HFF-Myc (cell line): ENCODE measurements at places on chromosomes 4 and X.

DNA sequence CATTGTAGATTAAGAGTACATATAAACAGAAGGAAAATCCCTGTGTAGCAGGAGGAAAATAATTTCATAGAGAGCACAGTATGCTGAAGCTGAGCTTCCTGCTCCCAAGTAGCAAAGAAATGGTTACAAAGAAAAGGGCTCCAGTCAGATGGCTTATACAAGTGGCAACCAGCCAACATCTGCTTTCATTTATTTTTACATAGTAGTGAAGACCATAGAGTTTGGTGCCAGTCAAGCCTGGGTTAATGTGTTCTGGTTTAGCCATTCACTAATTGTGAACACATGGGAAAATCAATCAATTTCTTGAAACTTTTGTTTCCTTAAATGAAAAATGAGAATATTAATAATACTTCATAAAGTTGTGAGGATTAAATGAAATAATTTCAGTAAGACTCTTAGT, 111.3 kb upstream of the ELOVL6 start:
- DNase-seq = peak; percentile 85

DNA sequence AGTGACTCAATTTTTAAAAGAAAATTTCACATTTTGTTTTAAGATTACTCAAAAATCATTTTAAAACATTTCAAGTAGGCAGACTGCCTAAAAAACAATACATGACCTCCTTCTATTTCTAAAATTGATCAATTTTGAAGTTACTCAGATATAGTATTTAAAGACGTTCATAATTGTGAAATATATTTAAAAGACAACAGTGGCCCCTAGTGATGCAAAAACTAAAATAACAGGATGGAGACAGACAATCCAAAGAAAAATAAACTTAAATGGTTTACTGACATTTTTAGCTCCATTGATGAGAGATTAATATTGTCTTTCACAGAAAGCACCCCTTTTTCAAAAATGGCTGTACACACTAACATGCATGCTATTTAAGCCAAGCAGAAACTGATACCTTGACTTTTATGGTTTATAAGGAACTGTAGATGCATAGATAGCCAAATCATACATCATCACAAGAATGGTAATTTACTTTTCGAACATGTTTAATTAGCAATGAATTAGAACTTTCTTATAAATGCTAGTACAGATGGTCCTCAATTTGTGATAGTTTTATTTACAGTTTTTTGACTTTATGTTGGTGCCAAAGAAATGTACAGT, 69.8 kb upstream of the FAT4 start:
- DNase-seq = no peak

DNA sequence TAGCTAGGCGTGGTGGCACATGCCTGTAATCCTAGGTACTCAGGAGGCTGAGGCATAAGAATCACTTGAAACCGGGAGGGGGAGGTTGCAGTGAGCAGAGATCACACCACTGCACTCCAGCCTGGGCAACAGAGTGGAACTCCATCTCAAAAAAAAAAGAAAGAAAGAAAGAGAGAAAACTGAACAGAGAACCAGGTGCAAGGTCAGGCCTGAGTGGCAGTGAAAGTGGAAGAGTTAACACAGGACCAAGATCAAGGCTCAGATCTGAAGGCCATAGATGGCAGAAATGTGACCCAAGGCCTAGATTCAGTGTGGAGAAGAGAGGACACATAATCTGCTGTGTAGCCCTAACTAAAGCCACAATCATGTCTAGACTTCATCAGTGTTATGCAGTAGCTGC, 4.9 kb upstream of the ZNF630 start:
- DNase-seq = no peak

GRCh38 chr4:30073011-30073710, 647.0 kb upstream of the PCDH7 start:
- DNase-seq = no peak

DNA sequence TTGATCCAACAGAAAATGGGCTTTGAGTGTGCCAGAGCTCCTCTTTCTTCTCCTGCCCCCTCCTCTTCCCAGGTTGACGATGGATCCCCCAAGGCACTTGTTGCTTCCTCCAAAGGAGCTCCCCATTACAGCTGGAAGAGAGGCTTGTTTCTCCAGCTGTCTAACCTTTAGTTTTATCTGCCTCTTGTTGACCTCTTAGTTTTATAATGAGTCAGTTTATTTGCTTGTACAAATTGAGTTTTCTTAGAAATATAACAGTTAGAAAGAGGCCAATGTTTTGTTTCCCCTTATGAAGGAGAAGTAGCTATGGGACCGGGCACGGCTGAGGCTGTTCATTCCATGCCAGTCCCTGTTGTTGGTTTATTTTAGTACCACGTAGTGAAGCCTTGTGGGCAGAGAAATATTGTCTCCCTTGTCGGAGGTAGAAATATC, 158.2 kb downstream of the SPRY1 start:
- DNase-seq = no peak

GRCh38 chr4:189504220-189504619, 436.5 kb upstream of the FRG1 start:
- DNase-seq = no peak

GRCh38 chrX:1618689-1619088, 3.8 kb downstream of the ASMT start:
- no peak for DNase-seq

GRCh38 chr4:110484029-110484428, 8.1 kb downstream of the ENPEP start:
- DNase-seq = no peak

DNA sequence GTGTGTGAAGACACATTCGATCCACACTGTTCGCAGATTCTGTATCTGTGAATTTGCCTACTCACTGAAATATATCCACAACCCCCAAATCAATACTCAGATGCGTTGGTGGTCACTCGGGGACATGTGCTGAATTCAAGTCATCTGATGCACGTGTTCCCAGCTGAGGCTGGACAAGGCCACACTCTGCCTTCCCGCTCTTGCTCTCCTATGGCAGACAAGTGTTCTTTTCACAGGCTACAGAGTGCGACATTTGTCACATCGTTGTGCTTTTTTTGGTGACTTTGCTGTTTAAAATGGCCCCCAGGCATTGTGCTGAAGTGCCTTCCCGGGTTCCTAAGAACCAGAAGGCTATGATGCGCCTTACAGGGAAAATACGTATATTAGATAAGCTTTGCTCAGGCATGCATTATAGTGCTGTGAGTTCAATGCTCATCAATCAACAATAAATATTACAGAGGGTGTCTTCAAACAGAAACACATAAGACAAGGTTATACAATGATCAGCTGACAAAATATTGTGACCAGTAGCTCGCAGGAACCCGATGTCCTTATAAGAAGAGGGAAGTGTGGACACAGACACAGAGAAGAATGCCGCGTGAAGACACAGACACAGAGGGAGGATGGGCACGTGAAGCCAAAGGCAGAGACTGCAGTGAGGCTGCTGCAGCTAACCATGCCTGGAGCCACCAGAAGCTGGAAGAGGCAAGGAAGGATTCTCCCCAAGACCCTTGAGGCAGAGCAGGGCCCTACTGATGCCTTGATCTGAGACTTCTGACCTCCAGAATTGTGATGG, 42.0 kb downstream of the IRF2 start:
- no peak for DNase-seq

- DNase-seq = no peak
Measured at GRCh38 chr4:139700568-139700967, 34.9 kb downstream of the MGST2 start.

DNA sequence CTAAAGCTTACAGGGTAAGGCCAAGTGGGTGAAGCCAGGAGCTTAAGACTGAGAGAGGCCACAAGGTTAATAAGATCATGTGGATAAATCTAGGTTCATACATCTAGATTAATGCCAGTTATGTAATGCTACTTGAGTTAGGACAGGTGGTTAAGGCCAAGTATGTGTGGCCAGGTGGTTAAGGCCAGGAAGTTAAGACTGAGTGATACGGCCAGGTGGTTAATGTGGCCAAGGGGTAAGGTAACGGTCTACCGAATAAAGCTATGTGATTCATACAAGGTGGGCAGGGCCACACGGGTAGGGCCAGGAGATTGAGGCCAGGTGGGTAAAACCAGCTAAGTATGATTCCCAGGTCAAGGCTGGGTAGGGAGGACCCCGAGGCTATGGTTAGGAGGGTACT, 223.0 kb downstream of the TACR3 start:
- no peak for DNase-seq

DNA sequence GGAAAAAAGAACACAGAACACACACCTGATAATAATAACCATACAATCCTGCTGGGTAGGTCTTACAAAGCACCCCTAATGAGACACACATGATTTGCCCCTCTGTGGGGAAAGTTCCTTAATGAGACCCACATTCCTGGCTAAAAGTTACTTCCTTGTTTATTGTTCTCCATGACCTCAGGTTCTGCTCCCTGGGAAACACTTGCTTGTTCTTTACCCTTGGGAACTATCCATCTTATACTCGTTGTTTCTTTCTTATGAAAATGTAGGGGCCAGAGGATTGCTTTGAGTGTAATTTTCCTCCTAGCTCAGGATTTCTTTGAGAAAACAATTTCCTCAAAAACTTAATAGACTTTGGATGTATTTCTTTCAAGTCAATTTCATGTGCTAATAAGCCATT, 52.1 kb upstream of the PCDH10 start:
- DNase-seq = no peak

GRCh38 chr4:132097041-132097440, 1052.1 kb upstream of the PCDH10 start:
- DNase-seq = no peak

DNA sequence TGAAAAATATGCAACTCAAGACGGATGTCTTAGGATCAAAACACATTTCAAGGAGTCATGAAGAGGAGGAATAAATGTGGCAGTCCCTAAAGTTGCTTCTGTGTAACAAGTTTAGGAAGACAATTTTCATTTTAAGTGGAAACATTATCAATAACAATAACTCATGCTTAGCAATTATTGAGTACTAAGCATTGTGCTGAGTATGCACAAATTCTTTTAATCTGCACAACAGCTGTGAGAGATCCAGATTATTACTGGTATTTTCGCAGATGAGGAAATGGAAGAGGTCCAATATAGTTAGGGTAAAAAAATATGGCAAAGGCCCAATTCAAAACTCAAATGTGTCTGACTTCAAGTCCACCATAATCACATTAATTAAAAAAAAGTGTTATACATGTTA, 2.9 kb upstream of the TEX13B start:
- DNase-seq = no peak

DNA sequence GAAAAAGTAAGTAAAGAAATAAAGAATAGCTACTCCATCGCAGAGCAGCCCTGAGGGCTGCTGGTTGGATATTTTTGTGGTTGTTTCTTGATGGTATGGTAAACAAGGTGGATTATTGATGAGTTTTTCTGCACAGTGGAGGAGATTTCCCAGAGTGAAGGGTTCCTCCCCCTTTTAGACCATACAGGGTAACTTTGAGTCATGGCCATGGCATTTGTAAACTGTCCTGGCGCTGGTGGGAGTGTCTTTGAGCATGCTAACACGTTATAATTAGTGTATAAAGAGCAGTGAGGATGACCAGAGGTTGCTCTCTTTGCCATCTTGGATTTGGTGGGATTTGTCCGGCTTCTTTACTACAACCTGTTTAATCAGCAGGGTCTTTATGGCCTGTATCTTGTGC, 128.2 kb downstream of the ASMT start:
- DNase-seq = no peak

DNA sequence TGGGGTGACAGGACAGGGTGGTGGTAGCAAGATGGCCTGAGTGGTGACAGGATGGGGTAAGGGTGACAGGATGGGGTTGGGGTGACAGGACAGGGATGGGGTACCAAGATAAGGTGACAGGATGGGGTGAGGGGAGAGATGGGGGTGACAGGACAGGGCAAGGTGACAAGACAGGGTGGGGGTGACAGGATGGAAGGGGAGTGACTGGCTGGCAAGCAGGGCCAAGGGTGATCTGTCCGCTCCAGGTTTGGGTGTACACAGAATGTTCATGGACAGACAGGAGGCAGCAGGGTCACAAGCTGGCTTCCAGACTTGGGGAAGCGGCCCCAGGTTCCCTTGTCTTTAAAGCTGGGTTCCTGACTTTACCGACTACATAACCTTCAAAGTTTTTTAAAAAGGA, 23.3 kb downstream of the RNF212 start:
- no peak for DNase-seq

- no peak for DNase-seq
Measured at GRCh38 chr4:123398853-123399626, 2.4 kb downstream of the SPRY1 start.

DNA sequence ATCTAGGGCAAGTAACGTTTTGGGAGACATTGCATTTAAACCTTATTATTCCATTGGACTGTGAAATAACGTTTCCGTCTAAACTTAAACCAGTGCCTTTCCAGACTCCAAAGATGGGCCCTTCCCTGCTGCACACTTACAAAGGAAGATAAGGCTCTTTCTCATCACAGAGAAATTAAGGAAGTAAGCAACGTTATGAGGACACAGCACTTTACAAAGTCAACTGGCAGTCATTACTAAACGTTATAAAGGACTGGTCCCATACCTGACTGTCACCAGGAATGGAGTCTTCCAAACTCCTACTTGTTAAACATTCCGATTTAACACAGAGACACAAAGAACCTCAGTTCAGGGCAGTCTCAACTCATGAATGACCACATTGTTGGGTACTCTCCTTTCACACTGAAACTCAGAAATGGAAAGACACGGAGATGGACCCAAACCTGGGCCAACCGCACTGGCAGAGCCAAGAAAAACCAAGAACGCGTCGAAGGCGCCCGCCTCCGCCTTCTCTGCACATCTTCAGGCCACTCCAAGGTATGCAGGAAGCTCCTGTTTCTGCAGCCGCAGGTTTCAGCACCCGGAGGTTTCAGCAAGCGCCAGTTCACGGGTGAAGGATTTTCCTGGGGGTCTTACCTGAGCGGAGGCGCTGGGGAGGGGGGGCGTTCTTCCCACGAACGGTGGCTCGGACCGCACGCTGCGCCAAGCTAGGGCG, 670 bp downstream of the PAPSS1 start:
- no peak for DNase-seq

- DNase-seq = no peak
Measured at GRCh38 chr4:158829254-158829653, 60.4 kb downstream of the FNIP2 start.

GRCh38 chr4:124121461-124121971, 591.0 kb downstream of the ANKRD50 start:
- DNase-seq = no peak

GRCh38 chr4:40311811-40312346, 23.3 kb upstream of the CHRNA9 start:
- no peak for DNase-seq

GRCh38 chr4:109998867-109999584, 86.3 kb downstream of the EGF start:
- DNase-seq = peak; percentile 66

GRCh38 chr4:99998062-99998867, 48.2 kb upstream of the H2AZ1 start:
- no peak for DNase-seq
